ENCODE measurements at places on chromosomes 1 and 21.

GRCh38 chr1:198672124-198672523, 33.3 kb downstream of the PTPRC start:
- peak; percentile 75 for DNase-seq

DNA sequence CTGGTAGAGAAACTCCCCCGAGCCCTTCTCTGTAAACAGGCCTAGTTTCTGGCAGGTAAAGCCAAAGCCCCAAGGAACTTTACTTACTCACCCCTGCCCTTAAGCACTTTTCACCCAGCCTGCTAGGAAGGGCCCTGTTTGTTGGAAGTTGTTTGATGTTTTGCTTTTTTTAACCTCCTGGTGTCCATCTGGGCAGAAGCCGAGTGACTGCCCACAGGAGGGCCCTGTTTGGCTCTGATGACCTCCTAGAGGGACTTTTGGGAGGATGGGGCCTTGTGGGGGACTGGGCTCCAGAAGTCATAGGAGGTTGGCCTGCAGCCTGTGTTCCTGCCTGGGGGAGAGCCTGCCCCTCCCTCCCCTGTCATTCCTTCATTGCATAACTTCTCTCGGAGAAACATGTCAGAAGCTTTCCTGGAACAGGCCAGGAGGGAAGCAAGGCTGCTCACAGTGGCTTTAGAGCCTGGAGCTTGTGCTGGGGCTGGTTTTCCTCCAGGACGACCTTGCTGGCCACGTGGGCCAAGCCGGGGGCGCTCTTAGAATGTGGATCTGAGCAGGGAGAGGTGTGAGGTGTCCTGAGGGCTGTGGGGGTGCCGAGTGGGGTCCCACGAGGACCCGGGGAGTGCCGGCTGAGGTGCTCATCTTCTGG, 33.9 kb downstream of the COQ8A start:
- DNase-seq: peak; percentile 59

- no peak for DNase-seq
Measured at GRCh38 chr1:60833173-60833572, 249.2 kb upstream of the NFIA start.

- no peak for DNase-seq
Measured at GRCh38 chr1:2801535-2802291, at the start of gene TTC34. Gene TTC34, minus strand, starts transcription at chr1:2801693. Its CDS starts 866 bp downstream, at chr1:2800827.

- peak; percentile 42 for DNase-seq
Measured at GRCh38 chr1:158003406-158003800, 10.0 kb downstream of the KIRREL1 start.

DNA sequence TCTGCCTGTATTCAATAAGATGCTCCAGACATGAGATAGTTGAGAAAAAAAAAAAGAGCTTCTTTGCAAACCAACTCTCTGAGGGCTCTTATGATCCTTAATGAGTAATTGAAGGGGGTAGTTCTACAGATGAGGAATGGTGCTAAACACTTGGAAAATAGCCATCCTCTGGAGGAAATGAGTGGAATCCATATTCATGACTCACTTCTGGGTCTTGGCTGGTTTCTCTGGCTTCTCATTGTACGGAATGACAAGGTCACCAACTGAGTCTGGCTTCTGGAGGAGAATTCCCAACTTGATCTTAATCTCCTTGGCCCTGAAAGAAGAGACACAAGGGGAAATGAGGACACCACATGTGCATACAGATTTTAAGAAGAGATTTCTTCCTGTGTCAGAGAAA, 34.7 kb downstream of the RGS5 start:
- peak; percentile 92 for DNase-seq

DNA sequence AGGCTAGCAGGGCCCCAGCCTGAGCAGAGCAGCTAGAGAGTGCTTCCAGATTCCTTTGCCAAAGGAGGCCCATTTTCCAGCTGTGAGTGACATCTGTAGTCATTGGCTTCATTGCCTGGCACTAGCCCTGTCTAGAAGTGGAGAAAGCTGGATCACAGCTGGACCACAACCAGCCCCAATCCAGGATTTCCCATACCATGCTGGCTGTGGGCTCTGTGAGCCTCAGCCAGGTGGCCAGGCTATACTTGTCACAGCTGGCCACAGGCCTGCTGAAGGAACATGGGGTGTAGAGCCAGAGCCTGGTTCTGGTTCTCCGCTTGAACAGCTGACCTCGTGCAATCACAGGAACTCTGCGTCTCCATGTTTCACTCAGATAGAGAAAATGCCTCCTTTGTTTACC, 36.6 kb downstream of the RIMKLA start:
- DNase-seq: no peak

Measured in AG08395 (cell line).